ENCODE measurements at places on chromosomes 3 and 15.

- no peak for DNase-seq
These were observed 68.4 kb downstream of the CRTC3 start for GRCh38 chr15:90598031-90598577.

DNA sequence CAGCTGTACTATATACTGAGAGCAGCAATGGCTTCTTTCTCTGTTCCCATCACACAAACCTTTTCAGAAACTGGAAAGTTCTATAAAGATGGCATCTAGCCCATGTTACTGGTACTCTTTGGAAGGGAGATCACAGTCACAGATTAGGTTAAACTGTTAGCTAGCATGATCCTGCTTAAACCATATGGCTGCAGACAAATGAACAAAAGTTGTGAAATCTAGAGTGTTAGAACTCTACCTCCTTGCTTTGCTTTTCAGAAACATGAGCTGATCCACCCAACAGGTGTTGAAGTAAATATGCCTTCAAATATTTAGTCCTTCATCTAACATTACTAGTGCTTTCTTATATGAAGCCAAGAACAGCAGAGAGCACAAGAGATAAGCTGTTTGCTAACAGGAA lies 102.6 kb downstream of the SNRK start:
- no peak for DNase-seq

DNA sequence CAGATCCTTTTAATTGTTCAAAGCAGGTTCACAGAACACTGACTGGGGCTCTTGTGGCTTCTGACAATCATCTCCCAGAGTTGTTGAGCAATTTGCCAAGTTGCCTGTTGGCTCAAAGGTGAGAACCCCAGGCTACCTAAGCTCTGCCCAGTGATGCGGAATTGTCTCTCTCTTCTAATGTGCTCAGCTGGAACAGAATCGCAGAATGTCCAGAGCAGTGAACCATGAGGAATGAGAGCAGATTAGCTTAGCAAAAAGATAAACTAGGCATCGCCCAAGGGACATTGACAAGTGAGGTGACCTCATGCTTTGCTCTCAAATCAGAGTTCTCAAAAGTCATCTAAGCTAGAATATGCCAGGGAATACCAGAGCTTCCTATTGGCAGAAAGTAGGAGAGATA lies 148.1 kb downstream of the WDR76 start:
- no peak for DNase-seq

- DNase-seq, result no peak
These were observed 64.9 kb downstream of the ATP10A start for GRCh38 chr15:25797936-25798901.

DNA sequence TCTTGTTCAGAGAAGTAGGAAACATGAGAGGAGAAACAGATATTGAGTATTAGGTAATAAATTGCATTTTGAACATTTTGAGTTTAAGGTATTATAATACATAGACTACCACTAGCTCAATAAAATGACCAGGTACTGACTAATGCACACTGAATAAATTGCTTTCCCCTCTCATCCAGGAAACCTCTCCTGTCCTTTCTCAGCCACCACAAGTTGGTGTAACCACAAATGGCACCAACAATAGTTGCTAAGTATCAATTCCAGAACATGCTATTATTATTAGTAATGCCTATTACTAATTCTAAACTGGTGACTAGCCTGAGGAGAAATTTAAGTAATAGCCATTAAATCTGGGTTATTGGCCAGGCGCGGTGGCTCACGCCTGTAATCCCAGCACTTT lies 47.3 kb upstream of the XRN1 start:
- no peak for DNase-seq

DNA sequence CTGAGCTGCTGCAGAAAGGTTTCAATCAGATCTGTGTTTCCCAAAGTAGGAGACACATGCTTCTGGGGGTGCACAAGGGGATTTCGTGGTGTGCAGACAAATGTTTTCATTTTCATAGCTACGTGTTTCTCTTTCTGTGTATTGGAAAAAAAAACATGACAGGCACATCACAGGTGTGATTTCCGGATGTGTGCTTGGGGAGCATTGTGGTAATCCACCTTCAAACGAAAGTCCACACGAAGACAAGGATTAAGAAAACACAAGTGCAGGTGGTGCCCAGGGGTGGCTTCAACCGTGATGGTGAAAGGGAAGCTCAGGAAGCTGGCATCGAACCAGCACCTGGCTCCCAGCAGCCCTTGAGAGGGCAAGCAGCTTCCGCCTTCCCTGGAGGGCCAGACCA lies 164.6 kb upstream of the LINGO1 start:
- DNase-seq, result no peak

DNA sequence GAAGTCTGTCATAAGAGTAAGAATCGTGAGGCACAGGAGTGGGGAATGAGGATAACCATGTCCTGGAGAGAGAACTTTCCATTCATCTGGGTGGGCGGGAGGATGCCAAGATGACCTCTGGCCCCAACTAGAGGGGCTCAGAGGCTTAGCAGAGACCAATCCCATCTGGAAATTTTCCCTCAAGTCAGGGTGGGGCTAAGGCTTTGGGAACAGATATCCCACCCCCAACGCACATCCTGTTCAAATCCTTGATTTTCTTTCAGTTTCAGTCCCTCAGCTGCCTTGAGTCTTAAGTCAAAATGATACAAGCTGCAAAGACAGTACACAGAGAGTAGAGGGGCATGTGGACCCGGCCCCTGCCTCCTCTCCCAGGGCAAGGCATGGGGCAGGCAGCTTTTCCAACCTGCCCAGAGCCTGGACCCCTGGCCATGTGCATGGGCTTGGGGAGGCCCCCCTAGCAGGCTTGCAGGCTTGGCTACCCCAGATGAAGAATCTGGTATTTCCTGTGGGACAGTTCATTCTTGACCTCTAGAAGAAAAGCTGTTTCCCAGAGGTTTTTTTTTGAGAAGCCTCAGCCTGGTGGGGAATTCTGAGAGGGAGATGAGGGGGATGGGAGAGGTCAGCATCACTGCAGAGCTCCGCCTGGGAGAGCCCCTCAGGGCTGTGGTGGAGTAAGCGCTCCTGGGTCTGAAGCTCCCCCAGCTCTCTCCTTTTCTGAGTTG lies 109.7 kb upstream of the HACD2 start:
- DNase-seq, result no peak

DNA sequence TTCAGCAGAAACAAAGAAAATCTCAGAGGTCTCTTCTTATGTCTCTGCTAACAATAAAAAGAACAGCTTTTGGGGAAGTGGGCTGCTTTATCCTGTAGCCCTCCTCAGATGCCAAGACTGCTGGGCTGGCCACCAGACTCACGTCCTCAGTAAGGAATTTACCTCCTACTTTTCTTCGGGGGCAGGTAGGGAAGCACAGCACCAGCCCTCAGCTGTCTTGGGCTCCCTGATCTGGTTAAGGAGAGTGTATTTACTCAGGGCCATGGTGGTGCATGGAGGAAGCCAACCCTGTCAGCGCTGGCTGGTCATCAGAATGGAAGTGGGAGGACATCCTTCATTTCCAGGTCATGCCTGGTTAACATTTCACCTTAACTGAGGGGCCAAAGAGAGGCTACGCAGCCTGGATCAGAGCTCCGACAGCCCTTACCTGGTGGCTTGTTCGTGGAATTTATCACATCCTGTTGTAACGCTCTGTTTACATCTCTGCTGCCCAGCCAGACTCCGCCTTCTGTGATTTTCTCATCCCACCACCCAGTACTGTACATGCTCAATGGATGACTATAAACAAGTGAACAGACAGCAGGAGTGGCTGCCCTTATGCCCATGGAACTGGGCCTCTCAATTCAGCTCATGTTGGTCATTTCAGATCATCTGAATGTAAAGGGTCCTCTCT lies 108.3 kb downstream of the IGF2BP2 start:
- DNase-seq, result no peak
